ENCODE measurements at places on chromosomes 1 and 21.

DNA sequence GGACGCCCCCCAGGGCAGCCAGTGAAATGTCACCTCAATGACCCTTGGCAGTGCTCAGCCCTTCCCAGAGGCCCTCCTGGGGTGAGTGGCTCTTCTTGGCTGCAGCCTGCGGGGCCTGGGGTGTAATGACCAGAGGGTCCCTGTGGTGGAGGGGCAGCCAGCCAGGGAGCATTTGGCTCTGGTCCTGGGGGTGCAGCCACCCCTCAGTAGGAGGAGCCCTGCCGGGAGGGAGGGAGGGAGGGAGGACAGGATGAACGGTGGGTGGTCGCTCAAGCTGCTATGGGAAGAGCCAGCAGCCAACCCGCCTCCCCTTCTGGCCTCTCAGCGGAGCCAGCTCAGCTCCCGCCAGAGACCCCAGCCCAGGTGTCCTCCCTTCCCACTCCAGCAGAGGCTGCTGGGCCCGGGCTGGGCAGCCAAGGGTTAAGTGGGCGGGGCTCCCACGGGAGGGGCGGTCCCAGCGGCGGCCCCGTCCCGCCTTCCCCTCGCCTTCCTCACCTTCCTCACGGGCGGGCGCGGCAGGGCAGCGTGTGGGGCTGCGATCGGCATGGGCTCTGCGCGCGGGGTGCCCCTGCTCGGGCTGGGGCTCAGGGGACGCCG, 9.0 kb upstream of the PLCH2 start:
- no peak for DNase-seq

DNA sequence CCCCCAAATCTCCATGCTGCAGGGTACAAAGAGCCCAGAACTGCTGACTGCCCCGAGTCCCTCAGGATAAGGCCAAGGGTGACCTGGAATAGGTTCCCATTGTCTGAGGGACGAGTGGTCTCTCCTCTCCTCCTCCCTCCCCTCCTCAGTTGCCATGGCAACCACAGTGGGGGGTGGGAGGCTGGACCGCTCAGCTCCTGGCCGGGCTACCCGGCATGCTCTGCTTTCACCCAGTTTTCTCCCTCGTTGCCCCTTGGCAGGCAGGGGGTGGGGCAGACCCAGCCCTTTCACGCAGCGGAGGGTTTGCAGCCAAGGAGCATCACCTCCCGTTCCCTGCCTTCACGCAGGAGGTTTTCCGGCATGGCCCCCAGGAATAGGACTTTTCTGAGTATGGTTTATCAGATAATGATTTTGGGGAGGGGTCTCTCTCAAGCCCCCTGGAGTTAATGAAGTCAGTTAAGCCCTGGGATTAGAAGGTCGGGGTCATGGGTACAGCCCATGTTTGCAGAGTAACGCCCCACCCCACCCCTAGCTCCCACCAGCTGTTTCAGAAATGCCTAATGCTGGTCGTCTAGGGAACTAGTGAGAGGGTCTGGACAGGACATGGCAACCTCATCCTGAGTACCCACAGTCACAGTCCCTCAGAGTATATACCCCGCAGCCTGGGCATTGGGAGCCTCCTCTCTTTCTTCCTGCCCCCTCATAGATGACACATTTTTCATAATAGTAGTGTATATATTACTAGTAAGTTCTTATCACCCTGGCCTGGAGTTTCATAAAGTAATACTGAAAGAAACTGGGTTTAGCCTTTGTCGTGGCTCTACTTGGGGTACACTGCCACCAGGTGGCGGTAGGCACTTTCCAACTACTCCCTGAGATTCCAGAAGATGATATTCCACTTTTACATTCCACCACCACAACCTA, 20.7 kb downstream of the C1QB start:
- DNase-seq = peak; percentile 80

DNA sequence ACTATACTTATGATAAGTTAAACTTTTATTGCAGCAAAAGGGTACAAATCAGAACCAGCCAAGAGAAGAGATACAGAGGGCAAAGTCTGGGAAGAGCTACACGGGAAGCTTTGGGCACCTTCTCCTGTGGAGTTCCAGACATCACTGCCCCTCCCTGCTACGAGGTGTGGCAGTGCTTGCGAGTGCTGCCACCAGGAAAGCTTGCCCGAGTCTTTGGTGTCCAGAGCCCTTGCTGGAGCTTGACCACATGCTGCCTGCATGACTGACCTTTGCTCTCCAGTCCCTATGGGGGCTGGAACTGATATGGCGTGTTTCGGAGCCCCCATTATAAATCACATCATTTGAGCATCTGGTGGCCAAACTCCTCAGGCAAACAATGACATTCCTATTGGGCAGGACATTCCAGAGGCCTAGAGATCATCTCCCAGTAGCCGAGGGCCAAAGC, 23.4 kb downstream of the PLEKHO1 start:
- no peak for DNase-seq

DNA sequence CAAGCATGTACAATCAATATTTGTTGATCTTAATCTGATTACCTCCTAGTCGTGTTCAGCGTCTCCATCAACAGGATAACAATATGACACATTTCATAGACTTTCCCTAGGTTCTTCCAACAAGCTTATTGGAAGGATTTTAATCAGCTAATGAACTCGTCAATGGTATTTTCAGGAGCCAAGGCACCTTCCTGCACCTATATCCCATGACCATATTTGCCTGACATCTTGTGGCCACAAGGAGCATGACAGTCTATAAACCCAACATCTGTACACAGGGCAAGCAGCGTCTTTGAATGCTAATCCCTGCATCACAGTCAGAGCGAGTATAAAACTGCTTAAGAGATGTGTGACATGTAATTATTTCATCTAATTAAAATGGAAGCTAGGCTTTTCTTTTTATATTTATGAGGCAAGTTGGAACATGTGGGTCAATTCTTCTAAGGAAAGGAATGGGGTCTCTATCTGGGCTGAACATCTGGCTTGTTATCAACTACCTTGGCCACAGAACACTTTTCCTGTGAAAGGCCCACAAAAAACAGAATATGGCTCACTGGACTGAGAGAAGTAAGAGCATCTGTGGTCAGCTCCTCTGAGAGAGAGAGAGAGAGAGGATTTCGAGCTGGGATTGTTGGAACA, 388.8 kb downstream of the NTNG1 start:
- peak; percentile 51 for DNase-seq

GRCh38 chr1:110185181-110185580, 24.9 kb upstream of the KCNC4 start:
- no peak for DNase-seq

DNA sequence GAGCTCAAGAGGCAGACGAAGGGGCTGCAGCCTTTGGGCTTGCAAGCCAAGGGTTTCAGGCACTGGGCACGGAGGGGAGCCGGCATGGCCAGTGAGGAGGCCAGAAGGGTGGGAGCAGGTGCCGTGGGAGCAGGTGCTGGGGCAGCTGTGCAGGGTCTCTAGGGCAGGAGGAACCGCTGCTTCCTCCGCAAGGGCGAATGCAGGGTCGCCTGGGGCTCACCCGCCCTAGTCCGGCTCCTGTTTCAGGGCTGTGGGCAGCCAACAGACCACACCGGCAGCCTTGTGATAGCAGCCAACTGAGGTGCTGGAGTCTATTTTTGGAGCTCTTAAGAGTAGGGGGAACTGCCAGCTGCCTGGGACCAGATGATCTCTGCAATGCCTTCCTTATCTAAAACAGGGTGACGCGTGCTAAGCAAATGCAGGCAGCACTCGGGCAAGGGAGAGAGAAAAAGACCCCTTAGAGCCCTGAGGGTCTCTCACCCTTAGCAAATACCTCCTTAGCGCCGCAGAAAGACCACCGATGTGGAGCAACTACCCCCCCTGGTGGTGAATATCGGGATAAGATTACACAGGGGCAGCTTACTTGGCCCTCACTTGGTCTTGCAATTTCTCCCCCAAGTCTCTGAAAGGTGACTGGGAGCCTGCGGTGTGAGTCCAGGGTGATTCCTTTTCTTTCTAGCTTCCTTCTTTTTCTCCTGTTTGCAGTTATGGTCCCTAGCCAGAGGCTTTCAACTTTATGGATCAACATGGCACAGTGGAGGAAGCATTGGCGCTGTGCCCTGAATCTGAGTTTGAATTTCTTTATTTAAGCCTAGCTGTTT, 20.7 kb upstream of the MAPKAPK2 start:
- DNase-seq = peak; percentile 79

GRCh38 chr1:43866201-43866600, 67.4 kb upstream of the ARTN start:
- no peak for DNase-seq

GRCh38 chr21:41768437-41769042, 1.7 kb upstream of the RIPK4 start:
- peak; percentile 53 for DNase-seq

GRCh38 chr1:193115629-193116227, 6.1 kb upstream of the CDC73 start:
- DNase-seq = peak; percentile 97

DNA sequence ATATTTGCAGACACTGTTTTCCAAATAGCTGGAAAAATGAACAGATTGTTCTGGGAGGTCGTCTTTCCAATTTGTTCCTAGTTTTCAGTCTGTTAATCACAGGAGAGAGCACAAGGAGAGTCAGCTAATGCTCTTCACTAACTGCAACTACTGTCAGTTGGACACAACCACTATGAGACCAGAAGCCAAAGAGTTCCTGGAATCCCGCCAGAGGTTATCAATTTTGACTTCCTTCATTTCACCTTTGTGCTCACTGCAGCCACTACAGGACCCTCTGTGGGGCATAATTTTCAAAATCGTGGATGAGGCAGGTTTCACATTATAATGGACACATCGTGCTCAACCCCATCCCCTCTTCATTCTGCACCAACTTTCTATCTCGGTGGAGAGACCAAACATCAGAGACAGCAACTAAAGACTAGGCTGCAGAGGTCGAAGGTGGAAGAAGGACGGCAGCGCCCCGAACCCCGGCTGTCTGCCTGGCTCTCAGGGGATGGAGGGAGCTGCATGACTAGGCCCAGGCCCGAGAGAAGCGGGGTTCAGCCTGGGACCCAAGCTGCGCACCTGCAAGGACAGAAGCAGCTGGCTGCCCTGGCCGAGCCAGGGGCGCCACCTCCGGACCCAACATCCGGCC, 602 bp downstream of the KIAA0319L start:
- no peak for DNase-seq

- DNase-seq = no peak
Observed at GRCh38 chr1:54294887-54295286, 94.9 kb downstream of the MRPL37 start.

- no peak for DNase-seq
Observed at GRCh38 chr1:207029701-207030521, 2.6 kb downstream of the C1orf116 start.

Data from fibroblast of pulmonary artery (primary cell).